ENCODE measurements at places on chromosomes 11 and 22.

DNA sequence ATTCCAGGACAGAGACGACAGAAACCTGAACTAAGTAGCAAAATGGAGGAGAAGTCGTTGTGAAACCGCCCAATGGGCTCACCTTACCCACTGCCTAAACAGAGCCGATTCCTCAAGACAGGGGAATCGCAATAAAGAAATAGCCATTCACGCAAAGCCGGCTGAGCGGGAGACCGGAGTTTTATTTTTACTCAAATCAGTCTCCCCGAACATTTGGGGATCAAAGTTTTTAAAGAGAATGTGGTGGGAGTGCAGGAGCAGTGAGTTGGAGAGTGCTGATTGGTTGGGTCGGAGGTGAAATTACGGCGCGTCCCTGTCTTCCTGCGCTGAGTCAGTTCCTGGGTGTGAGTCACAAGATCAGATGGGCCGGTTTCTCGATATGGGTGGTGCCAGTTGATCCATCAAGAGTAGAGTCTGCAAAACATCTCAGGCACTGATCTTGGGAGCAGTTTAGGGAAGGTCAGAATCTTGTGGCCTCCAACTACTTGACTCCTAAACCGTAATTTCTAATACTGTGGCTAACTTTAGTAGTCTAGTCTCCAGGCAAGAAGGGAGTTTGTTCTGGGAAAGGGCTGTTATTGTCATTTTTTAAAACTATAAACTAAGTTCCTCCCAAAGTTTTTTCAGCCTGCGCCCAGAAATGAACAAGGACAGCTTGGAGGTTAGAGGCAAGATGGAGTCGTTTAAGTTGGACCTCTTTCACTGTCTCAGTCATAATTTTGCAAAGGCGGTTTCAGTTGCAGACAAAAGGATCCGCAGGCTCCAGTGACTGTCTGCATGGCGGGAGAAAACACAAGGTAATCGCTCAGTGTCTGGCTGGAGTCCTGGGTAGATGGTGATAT lies 34.1 kb downstream of the OR4D9 start:
- DNase-seq, result no peak

DNA sequence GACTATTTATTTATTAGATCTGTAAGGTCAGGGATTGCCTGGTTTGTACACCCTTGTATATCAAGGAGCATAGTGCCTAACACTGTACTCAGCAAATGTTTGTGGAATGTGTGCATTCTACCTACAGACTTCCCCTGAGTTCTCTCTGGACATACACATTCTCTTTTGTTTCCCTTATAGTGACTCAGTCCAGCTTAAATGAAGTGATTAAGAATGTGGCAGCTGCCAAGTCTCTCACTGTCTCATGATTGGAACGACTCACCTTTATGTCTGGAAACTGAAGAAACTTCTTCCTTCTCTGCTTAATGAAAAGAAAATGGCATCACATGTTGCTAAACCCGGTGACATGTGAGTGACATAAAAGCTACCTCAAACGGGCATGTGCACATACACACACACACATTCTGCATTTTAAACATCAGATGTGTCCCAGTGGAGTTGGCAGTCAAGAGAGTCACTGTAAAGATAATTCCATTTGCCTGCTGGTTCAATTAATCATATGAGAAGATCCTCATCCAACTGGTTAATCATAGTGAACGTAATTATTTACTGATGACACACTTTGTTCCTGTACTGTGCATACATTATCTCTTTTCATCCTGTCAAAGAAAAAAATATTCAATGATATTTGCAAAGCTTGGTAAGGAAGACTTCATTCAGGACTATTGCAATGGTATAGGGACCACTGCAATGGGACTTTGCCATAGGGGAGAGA lies 42.8 kb downstream of the GLYAT start:
- no peak for DNase-seq

DNA sequence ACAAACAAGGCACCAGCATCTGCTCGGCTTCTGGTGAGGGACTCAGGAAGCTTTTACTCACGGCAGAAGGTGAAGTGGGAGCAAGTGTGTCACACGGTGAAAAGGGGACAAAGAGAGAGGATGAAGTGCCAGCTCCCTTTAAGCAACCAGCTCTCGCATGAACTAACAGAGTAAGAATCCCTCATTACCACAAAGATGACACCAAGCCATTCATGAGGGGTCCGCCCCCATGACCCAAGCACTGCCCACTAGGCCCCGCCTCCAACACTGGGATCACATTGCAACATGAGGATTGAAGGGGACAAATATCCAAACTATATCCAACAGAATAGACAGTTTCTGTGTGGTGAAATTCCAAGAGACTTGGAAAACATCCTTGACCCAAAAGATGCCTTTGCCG lies 198.2 kb upstream of the POU2AF2 start:
- DNase-seq, result no peak

DNA sequence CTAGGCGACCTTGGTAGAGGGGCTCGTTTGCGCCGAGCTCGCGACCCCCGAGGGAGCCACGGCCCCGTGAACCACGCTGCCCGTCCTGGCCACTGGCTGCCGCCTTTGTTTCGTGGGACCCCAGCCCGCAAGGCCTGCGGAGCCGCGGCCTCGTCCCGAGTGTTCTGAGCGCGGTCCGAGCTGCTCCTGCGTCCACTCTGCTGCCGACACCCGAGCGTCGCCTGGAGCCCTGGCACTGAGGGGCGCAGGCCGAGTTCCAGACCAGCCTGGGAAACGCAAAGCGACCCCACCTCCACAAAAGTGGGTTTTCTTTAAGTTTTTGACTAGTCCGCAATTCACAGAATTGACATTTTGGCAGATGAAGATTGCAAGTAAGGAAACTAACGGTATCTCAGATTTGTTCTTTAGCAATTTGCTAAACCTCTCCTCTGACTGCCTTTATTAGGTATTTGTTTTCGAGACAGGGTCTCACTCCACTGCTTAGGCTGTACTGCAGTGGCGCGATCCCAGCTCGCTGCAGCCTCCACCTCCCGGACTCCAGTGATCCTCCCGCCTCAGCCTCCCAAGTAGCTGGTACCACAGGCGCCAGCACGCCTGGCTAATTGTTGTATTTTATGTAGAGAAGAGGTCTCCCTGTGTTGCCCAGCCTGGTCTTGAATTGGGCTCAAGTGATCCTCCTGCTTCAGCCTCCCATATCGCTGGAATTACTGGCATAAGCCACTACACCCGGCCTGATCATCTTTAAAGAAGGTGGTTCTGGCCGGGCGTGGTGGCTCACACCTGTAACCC lies 879 bp upstream of the RNH1 start:
- DNase-seq, result no peak

DNA sequence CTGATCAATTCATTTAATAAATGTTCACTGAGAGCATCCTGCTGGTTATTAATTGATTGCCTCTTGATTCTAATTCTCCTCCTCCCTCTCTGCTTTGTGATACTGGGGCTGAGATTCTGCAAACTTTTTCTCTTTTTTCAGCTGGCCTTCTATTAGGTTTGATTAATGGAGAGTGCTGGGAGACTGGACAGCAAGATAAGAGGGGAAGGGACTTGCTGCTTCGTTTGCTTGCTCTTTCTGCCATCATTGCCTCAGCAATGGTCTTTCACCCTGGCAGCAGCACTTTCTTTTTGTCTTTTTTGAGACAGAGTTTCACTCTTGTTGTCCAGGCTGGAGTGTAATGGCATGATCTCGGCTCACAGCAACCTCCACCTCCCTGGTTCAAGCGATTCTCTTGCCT lies 7.1 kb downstream of the DNHD1 start:
- no peak for DNase-seq

GRCh38 chr11:27253224-27253623 lies 109.8 kb downstream of the CCDC34 start:
- no peak for DNase-seq

DNA sequence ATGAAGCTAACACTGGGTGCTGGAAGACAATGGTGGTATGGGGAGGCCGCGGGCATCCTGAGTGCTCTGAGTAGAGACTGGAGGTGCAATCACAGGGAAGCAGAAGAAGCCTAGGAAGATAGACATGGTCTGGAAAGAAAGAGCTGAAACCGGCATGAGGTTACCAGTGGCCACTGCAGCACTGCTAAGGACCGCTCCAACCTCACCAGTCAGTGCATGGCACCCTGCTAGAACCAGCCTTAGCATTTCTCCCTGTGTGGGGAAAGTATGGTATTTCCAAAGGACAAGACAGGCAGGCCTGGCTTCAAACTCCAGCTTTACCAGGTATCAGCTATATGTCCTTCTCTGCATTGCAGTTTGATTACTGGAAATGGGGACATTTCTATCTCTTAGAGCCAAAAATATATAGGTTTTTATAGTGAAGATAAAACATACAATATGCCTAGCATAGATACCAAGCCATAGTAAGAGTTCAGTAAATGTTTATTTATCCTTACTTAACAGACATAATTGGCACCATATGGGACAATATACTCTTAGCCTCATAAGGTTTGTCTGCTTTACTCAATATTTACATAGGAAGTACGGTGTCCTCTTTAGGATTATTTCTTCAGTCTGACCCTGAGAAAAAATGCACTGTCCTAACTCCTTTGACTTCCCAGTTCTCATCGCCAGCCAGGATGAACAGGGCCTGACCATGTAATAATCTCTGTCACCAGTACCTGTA lies 231.1 kb downstream of the TENM4 start:
- DNase-seq, result no peak

- no peak for DNase-seq
Measured at GRCh38 chr11:133981156-133981555, 24.4 kb upstream of the IGSF9B start.

DNA sequence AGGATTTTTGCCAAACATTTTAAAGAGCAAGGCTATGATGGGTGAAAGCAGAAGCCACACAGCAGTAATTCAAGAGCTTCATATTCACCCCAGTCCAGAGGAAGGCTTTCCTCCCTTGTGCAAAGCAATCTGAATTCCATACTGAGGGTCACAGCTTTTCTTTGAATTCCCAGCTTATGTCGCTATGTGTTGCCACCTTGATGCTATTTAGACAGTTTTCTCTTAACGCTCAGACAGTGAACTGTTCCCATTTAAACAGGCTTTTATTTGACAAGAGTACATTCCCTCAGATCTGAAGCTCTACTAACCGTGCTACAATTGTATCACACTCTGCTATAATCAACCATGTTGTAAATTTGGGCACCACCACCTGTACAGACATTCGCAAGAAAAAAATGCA lies 279.7 kb downstream of the CADM1 start:
- no peak for DNase-seq

Data from CD4-positive, alpha-beta T cell (primary cell).